ENCODE measurements at places on chromosomes 16 and 17.

GRCh38 chr17:64781810-64782555, 119.9 kb upstream of the SMURF2 start:
- no peak for DNase-seq

DNA sequence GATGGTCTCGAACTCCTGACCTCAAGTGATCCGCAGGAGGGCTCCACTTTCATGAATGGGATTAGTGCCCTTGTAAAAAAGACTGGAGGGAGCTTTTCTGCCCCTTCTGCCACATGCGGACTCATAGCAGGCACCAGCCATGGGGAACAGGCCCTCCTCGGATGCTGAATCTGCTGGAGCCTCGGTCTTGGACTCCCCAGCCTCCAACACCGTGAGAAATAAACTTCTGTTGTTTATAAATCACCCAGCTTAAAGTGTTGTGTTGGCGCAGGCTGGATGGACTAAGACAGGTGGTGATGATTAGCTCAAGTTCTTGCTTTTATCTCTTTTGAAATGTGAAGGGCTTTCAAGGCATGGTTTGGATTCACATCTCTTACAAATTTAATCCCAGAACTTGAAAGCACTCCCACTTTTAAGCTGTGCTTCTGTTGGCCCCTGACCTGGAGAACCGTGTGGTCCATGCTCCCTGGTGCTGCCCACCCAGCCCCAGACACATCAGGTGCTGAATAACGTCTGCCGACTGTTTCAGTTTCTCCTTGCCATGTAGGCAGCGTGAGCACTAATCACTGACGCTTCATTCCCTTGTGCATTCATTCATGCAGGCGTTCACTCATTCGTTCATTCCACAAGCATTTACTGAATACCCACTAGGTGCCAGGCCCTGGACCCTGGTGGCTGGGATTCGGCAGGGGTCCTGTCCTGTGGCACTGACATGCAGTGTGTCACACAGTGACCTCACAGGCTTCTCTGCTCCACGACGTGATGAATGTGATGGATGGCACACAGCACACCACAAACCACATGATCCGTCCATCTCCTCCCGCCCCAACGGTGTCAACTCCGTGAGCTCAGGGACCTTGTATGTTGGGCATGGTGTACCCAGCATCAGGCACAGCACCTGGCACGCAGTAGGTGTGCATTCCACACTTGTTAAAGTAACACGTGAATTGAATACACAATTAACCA, 8.9 kb downstream of the CIBAR2 start:
- no peak for DNase-seq

DNA sequence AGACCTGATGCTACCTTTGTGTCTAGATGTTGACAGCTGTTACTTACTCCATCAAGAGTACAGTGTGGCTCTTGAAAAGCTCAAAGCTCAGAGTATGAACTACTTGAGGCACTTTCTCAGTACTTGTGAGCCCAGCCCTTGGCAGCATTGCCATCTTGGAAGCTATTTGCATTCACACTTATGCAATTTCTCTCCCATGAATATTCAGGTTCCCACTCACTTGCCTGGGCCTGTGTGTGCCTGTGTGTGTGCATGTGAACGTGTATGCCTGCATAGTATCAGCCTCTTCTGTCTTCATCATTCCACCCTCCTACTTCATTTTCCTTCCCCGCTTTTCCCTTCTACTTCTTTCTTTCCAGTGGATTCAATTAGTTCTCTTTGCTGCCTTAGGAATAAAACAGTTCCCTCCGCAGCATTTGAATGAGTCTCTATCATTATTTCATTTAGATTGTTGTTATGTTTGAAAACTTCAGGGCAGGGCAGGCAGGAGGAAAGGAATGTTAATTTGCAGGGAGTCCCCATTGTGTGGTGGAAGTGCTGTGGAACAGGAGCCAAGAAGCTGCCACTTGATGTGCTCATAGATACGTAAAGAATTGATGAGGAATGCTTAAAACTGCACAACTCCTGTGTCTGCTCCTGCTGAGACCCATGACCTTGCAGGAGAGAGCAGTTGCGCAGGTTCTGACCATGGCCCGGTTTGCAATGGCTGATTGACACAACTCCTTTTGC, 58.9 kb downstream of the HS3ST4 start:
- DNase-seq, result no peak

DNA sequence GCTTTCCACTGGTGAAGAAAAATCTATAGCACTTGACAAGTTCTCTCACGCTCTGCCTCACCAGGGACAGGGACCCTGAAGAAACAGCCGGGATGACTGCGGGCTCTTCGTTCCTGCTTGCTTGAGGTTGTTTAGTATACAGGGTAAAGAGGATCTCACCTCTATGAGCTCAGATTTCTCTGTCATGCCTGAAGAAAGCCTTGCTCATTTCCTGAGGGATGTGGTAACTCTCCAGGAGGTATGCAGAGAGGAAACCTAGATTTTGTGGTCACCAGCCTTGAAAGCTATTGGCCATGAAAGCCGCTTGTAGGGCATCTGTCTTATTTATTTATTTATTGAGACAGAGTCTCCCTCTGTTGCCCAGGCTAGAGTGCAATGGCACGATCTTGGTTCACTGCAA, 23.2 kb downstream of the USP43 start:
- DNase-seq, result no peak

DNA sequence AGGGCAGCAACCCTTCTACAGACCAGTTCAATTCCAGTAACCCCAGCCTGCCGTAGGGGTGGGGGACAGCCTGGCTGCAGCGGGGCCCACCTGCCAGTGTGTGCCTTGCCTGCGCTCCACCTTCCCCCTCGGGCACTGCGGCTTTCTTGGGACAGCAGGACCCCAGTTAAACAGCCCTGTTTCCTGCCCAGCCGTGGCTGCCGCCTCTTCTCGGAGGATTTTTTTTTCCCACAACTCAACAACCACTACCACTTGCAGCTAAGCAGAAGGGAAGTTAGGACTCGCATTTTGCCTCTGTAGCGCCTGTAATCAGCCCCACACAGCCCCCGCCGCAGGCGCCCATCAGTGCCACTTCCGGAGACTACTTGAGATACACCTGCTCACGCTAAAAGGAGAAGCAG, 76.1 kb downstream of the RAI1 start:
- DNase-seq, result peak; percentile 59

- DNase-seq, result peak; percentile 52
These were observed 9.1 kb downstream of the CHST6 start for GRCh38 chr16:75486014-75486675.

GRCh38 chr17:32875923-32876416, 954 bp downstream of the MYO1D start:
- DNase-seq, result no peak

DNA sequence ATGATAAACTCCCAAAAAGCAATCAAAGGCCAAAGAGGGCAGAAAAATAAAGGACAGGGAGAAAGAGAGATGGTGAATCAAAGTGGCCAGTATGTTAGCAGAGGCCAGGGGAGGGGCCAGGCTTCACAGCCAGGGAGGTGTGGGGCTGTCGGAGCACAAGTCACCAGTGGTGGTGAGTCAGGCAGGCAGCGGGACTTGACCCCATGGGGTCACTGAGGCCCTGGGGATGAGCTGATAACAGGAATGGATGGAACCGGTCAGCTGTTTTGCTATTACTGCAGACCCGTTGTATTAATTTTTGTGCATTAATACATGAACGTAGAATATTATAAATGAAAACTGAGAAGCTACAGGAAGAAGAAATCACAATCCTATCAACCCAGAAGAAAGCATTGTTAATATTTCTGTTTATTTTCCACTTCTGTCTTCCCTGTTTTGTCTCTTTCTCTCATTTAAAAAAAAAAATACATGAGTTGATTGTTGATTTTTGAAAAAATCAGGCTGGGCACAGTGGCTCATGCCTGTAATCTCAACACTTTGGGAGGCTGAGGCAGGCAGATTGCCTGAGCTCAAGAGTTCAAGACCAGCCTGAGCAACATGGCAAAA, 106.9 kb downstream of the SOCS1 start:
- DNase-seq, result no peak

GRCh38 chr16:35731341-35732040, 2272.1 kb downstream of the TP53TG3F start:
- DNase-seq, result no peak

DNA sequence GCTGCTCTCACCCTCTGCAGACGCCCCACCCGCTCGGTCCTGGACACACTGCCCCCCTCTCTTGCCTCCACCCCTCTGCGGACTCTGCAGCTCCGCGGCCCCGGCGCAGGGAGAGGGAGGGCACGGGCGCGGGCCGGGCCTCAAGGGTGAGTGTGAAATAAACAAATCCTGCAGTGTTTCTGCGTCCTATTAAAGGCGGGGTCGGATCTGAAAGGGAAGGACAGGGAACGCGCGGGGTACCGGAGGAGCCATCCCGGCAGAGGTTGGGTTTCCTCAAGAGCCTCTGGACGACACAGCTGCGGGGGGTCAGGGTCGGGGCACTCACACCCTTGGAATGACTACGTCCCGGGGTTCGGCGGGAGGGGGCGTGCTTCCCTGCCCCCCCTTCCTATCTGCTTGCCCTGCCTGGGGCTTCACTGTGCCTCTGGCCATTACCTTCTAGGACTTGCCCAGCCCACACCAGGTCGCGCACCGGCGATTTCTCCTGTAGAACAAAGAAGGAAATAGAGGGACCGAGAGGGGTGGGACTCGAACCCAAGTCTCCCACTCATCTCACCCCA, 466 bp upstream of the HSF4 start:
- no peak for DNase-seq

- DNase-seq, result no peak
These were observed 7.2 kb upstream of the MFSD6L start for GRCh38 chr17:8806253-8806925.

- no peak for DNase-seq
These were observed 18.8 kb downstream of the RPH3AL start for GRCh38 chr17:333626-334396.

GRCh38 chr17:33334703-33335102, 41.6 kb upstream of the ASIC2 start:
- DNase-seq, result no peak

DNA sequence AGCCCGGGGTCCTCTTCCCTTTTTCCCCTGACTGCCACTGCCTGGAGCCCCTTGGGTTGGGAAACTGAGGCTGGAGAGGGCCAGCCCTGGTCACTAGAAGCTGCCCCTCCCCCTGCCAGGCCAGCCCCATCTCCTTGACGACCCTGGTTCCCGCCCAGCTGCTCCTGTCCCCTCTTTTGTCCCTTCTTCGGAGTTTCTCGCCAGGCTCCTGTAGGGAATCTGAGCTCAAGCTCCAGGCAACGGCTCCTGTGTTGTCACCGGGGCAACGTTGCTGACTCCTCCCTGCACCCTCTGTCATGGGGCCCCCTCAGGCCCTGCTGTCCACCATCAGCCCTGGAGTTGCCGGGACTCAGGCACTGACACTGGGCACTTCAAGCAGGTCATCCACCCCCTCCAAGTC, 5.7 kb downstream of the LLGL1 start:
- DNase-seq, result no peak

DNA sequence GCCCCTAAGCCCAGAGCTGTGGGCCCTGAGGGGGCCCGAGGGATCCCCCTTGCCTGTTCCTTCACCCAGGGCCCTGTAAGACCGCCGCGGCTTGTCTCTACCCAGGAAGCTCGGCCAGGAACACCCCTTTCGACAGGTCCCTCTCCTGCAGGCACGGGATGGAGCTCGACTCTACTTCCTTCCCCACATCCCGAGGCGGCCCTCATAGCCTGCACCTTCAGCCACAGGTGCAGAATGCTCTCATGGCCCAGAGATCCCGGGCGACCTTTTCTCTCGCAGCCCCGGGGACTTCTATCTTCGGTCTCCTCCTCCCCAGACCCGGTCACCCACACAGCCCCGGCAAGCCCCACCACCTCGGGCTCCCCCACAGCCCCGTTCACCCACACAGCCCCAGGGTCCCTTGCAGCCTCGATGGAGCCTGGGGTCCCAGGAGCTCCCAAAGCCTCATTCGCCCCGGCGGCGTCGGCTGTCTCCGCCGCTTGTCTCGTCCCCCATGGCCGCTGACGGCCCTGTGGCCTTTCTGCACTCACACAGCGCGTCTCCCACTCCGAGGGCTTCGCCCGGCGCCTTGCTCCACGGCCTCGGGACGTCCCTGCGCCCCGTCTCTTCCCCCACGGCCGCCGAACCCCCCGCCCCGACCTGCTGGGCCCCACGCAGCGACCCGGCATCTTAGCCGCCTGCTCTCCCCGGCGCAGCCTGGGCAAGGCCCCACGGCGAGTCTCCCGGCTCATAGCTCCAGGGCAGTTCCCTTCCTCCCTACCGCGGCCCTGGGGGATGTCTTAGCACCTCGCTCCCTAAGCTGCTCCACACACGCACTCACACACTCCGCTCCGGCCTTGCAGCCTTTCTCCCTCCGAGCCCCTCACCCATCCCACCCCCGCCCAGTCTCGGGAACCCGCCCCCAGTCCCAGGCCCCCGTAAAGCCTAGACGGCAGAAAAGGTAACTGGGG, 650 bp downstream of the KIAA0753 start:
- DNase-seq, result peak; percentile 51

- DNase-seq, result no peak
These were observed 639.3 kb downstream of the KCNJ2 start for GRCh38 chr17:70808596-70808995.

DNA sequence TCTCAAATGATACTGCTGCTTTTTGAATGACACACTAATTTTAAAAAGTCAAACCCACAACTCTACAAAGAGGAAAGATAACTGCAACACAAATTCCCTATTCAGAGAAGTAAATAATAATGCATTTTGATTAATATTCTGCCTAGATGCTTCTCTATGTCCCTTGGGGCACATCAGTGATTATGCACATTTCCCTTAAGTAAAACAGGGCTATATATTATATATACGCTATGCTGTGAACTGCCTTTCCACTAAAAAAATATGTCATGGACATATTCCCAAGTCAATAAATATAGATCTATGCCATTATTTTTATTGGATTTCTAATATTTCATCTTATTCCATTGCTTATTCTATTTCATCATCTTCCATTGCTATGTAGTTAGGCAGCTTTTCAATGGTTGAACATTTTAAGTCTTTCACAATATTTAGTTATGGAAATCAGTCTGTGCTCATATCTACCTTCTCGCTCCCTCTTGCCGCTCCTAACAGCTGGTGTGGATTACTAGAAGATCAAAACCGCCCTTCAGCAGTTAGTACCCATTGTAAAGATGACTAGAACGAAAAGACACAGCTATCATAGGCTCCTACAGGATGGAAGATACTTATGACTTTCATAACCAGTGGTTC, 468.2 kb upstream of the GOT2 start:
- no peak for DNase-seq

- DNase-seq, result no peak
These were observed 16.1 kb downstream of the PLK1 start for GRCh38 chr16:23694644-23695373.

- no peak for DNase-seq
These were observed 34.3 kb upstream of the PRSS54 start for GRCh38 chr16:58329135-58329534.

DNA sequence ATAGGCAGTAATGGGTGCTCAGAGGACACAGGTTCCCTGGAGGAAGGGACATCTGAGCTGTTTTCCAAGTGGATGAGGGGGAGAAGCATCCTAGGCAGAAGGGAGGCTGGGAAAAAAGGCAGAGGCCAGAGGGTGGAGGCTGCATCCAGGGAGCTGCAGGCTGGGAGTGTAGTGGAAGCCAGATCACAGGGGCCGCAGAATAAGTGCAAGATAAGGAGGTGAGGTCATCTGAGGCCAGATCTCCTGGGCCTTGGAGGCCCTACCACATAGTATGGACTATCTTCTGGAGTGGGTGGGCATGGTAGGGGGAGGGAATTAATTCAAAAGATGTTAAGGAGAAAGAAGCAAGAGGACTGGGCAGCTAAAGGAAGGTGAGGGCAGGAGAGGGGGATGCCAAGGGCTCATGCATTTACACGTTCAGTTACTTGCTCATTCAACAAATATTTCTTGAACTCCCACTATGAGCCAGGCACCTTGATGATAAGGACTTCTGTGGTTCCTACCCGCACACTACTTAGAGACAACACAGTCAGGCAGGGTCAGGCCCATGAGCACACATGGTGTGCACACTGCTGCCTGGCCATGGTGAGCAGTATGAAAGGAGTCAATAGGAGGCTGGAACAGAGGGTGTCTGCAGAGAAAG, 2.4 kb upstream of the RIPOR1 start:
- no peak for DNase-seq
